ENCODE measurements at places on chromosomes 6 and 20.

- DNase-seq: no peak
These were observed 1500.8 kb upstream of the DEFB115 start for GRCh38 chr20:29756664-29757063.

GRCh38 chr6:134420614-134421181 lies 102.8 kb upstream of the SGK1 start:
- DNase-seq: no peak

DNA sequence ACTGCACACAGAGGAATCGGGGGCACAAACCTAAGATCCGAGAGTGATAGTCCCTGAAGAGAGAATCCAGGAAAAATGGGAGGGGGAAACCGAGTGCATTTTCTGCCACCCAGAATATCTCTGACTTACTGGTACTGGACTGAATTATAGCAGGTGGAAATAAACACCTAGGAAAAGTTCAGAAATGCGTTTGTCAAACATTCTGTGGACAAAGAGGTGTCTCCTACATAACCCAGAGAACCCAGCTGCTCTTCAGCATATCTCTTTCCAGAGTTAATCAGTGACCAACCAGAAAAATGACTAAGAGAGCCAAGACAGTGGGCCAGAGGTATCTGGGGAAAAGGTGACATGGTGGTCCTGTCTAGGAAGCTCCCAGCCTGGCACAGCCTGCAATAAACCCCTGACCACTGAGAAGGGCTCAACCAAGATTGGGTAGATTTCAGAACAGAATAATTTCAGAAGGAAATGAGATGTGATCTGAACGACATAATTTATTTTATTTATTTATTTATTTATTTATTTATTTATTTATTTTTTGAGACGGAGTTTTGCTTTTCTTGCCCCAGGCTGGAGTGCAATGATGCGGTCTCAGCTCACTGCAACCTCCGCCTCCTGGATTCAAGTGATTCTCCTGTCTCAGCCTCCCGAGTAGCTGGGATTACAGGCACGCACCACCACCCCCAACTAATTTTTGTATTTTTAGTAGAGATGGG lies 6.0 kb upstream of the VNN1 start:
- no peak for DNase-seq

- DNase-seq: no peak
These were observed 87.6 kb upstream of the KCNQ5 start for GRCh38 chr6:72534236-72534635.

DNA sequence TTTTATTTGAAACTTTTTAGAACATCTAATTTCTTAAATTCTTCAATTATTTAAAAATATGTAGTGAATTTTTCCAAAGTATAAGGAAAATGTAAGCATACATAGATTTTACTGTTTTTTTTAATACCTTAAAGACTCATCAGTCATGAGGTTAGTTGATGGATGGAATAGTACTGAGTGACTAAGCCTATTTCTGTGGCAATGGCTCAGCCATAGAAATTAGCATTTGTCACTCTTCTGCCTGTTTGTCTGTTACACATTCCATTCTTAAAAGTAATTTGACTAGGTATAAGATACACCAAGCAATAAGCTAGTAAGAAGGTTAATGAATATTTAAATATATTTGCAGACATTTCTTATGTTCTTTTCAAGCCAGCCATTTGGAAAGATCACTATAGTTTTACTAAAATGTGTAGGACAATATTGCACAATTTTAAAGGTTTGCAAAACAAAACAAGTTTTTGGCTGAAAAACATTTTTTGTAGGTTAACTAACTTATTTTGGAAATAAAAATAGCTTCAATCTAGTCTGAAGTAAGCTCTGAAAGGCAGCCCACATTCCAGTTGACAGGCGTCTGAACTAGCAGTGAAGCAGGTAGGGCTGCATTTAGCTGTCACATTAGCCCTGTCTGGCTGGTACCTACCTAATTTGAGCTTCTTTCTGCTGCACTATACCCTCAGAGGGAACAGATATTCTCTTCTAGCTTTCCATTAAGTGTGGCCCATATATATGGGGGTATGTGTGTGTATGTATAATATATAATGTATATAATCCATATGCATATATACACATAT lies 385.7 kb downstream of the GRIK2 start:
- DNase-seq: no peak

GRCh38 chr6:82785206-82785605 lies 280.4 kb downstream of the UBE3D start:
- DNase-seq: no peak

DNA sequence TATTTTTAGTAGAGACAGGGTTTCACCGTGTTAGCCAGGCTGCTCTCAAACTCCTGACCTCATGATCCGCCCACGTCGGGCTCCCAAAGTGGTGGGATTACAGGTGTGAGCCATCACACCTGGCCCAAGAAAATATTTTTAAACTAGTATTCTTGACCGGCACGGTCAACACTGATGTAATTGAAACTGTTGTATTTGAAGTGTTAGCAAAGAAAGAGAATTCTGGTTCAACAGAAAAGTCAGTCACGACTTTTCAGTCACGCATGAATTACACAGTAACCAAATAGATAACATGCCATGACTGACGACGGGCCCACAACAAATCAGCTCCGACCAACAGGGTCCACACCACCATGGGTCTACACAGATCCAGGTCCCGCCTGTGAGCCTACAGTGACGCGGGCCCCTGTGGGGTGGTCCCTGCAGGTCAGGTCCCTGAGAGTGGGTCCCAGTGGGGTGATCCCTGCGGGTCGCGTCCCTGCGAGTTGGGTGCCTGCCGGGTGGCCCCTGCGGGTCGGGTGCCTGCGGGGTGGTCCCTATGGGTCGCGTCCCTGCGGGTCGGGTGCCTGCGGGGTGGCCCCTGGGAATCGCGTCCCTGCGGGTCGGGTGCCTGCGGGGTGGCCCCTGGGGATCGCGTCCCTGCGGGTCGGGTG lies 1.0 kb downstream of the GMEB2 start:
- DNase-seq: no peak

DNA sequence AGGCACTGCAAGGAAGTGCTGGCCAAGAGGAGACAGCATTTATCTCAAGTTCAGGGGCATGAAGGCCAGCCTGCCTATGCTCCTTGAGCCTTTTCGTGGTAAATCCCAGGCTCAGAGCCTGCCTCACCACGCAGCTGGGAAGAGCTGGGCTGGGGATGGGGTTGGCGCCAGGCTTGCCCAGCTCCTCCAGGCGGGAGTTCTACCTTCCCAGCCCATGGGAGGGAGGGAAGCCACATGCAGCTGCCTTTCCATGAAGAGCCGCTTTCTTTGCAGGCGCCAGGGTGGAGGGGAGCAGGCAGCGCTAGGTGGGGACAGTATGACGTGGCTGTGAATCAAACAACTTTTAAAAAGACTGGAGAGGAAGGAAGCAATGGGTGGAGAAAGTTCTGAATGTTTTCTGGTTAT lies 19.5 kb upstream of the SIRT5 start:
- DNase-seq: no peak

GRCh38 chr6:102402635-102403329 lies 1009.3 kb downstream of the GRIK2 start:
- DNase-seq: no peak

- no peak for DNase-seq
These were observed 170.3 kb upstream of the SNX9 start for GRCh38 chr6:157652601-157653363.

GRCh38 chr6:52221302-52221701 lies 23.0 kb downstream of the IL17F start:
- DNase-seq: no peak

- DNase-seq: no peak
These were observed 186.6 kb upstream of the DTNBP1 start for GRCh38 chr6:15849395-15849794.

GRCh38 chr6:53244958-53245357 lies 96.3 kb upstream of the GCM1 start:
- DNase-seq: no peak

DNA sequence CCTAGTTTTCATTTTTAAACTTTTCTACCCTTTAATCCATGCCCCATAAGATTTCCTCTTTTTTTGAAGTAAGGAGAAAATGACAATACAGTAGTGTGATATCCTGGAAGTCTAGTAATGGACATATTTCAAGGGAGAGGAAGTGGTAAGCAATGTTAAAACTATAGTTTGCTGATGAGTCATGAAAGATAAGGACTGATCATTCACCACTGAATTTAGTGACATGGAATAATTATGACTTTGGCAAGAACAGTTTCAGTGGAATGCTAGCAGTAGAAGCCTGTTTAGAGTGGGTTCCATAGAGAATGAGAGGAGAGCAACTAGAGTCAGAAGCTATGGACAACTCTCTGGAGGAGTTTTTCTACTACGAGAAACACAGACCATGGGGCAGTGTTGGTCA lies 24.9 kb upstream of the SLC2A12 start:
- no peak for DNase-seq

DNA sequence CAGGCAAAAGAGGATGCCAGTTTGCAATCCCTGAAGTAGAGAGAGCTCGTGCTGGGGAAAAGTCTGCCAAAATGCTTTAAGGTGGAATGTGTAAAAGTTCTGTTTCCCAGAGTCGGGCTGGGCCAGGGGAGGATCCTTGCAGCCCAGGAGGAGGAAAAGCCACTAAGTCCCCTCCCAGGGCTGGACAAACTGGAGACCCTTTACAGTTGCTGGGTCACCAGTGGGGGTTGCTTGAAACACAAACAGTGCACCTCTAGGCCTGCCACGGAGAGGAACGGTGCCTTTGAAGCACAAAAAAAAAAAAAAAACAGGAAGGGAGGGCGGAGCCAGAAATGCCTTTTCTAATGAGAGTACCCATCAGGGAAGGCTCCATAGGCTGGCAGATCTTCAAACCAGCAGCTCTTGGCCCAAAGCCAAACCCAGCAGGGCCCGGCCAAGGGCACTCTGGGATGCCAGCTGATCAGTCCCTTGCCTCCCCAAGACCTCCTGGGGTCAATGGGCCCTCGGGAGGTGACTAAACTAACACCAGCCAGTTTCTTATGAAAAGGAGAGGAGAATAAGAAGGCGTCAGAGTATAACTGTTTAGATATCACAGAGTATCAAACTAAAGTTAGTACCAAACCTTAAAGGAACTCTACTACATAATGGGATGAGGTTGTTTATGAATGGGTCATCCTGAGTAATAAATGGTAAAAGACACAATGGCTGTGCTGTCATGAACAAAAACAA lies 23.7 kb downstream of the HLA-A start:
- DNase-seq: no peak

DNA sequence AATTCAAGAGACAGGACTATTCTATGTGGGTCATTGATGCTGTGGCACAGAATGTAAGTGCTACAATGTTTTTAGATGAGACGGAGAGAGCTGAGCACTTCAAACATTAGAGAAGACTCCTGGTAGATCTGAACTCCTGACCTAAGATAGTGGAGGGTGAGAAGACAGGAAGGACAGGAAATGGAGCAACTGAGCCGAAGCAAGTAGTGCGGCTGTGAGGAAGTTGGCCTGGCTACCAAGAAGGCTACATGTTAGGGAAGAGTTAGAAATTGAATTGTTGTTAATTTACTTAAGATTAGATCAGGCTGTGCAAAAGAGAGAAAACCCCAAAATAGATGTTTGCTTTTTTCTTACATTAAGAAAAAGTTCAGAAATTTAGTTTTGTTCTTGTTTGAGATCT lies 14.4 kb upstream of the MLIP start:
- no peak for DNase-seq

GRCh38 chr20:46159101-46159897 lies 41.2 kb downstream of the CD40 start:
- no peak for DNase-seq

- no peak for DNase-seq
These were observed 153.5 kb downstream of the HDGFL1 start for GRCh38 chr6:22722913-22723312.

DNA sequence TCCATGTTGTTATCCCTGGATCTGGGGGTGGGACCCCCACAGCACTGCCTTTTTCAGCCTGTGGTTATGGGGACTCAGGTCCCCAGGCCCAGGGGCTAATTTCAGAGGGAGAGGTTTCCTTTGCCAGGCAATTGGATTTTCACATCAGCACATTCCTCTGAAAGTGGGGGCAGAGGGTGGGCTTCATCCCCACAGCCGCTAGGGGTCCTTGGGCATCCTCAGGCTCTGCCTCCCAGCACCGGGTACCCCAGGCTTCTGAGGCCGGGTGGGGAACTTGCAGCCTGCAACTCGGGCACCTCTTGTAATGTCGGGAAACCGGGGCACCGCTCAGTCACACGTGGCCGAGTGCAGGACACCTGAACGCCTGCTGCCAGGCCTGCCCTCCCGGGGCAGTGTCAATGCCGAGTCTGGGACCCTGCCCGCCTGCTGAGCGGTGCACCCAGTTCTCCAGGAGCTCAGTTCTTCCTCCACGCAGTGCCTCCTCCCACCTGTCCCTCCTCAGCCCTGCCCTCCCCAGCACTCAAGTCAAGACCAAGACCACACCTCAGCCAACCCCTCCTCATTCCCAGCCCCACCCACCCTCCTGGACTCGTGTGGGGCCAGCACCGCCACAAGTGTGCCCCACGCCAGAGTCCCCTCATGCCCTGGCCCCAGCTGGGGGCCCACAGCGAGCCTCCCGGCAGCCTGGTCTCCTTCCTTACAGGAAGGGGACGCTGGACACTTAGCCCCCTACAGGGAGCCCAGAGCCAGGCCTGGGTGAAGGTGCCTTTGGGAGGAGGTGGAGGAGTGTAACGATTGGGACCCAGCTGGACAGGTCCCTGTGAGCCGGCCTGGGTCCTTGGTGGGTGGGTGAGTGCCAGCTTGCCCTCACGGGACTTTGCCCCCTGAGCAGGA lies 8.8 kb upstream of the CHRNA4 start:
- no peak for DNase-seq

GRCh38 chr6:155232848-155233247 lies 31.0 kb upstream of the CLDN20 start:
- no peak for DNase-seq

- no peak for DNase-seq
These were observed 716.2 kb downstream of the EYS start for GRCh38 chr6:64990652-64991304.

DNA sequence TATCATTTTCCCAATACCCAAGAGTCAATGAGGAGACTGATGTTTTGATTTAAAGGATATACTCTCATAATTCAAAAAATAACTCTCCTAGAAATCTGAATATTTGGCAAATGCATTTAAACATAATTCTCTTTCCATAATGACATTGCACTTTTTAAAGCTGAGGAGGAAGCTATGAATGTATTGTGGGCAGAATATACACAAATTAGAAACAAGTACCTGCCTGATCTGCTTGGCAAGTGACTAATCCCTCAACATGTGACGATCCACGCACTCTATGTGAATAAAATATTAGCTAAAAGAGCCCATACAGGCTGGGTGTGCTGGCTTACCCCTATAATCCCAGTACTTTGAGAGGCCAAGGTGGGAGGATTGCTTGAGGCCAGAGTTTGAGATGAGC lies 88.3 kb upstream of the CCDC28A start:
- no peak for DNase-seq

GRCh38 chr20:38297916-38298674 lies 5.9 kb upstream of the BPI start:
- no peak for DNase-seq

GRCh38 chr20:15976047-15976736 lies 597.1 kb downstream of the KIF16B start:
- no peak for DNase-seq

GRCh38 chr6:142707255-142707654 lies 237.7 kb downstream of the HIVEP2 start:
- no peak for DNase-seq
